A549 treated with GW870086 at 1 μM for 4 hours (cell line): ENCODE measurements at places on chromosomes 12 and 14. TPM values are rescaled to one million over a fixed set of nuclear protein-coding genes. Genes with fewer than 3 reads are reported as not detected.

Gene KRT79
- 0.09 to 0.20 TPM in 2 of 5 replicates, not detected in the others for total RNA-seq

Gene APOF
- not detected in 5 replicates for total RNA-seq

Gene C1S
- 39.5 to 62.4 TPM (median 44.8 TPM) in 5 replicates for total RNA-seq

Gene SAV1
- 22.3 to 29.8 TPM (median 28.7 TPM) in 5 replicates for total RNA-seq

Gene BDKRB1
- total RNA-seq = 0.38 to 0.79 TPM (median 0.48 TPM) in 5 replicates

Gene EMP1
- 110 to 172 TPM (median 159 TPM) in 5 replicates for total RNA-seq

Gene C14orf180
- total RNA-seq = not detected in 5 replicates

Gene CCND2
- total RNA-seq = not detected in 5 replicates

Gene BCL2L2
- total RNA-seq = 14.6 to 20.4 TPM (median 18.5 TPM) in 5 replicates

Gene OR6C4
- total RNA-seq = not detected in 5 replicates

Gene CISTR
- total RNA-seq = not detected in 5 replicates
